Stimulated activated CD4-positive, alpha-beta T cell treated with anti-CD3 and anti-CD28 coated beads, Interleukin-1b, Interleukin-23, amount 100 ng/mL, for 1 hour (primary cell): ENCODE measurements at places on chromosomes 16 and 17.

DNA sequence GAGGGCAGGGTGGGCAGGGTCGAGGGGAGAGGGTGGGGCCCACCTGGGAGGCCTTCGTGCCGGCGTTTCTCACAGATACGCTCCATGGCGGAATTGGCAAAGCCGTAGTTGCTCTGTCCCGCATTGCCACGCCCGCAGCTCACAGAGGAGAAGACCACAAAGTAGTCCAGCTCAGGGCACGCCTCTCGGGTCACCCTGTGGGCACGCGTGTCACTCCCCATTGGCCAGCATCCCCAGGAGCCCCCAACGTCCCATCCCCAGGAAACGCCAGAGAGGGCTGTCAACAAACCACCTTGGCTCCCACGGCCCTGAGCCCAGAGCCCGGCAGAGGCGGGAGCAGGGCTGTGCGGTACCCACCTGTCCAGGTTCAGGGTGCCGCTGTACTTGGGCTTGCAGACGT lies 16.1 kb downstream of the FASN start:
- DNase-seq: no peak

DNA sequence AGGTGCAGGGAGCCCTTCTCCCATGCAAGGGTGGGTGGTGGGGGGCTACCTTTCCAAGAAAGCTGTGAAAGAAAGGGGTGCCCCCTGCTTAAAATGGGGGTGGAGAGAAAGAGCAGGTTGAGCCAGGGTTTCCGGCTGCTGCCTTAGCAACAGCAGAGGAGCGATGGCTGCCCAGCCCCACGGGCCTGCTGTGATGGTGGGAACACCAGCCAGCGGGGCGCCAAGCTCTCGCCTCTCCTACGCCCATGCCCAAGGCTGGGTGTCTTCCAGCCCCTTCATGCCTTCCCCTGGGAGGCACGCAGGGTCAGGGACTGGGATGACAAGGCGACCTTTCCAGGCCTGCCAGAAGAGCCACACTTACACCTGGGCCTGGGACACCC lies 3.0 kb downstream of the FMNL1 start:
- no peak for DNase-seq

DNA sequence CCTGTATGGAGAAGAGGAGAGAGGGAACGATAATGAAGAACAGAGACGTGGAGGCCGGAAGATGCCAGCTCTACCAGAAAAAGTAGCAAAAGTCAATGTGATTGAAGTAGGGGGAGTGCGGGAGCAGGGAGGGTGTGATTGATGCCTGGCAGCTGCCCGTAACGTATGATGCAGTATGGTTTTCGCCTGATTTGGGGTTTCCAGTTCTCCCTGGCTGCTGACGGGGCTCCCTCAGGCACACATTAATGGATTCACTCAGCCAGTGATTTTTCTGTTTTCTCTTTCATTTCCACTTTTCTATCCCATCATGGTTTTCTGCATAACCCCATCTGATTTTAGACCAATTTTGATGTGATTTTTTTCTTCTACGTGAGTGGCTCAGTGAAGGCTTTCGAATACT lies 62.1 kb downstream of the PRKCA start:
- DNase-seq: no peak

GRCh38 chr17:260944-261343 lies 79.5 kb upstream of the DOC2B start:
- no peak for DNase-seq
